ENCODE measurements at places on chromosomes 3 and 15.

DNA sequence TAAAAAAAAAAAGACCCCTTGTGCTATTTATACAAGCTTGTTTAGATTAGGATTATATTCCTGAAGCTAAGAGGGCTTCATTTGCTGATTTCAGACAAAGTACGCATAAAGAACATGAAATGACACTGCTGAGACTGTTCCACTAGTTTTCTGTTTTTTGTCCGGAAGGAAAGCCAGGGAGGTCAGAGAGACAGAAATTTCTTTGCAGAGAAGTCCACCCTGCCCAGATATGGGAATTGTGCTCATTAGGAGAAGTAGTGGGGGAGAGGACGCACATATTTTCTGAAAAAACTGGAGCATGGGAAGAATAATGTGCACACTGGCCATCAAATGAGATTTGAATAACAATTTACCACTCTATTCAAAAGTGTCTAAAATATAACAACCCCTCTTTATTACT is 220.9 kb upstream of the ICE2 start:
- no peak for DNase-seq

- DNase-seq: no peak
Observed at GRCh38 chr3:41681479-41681878, 280.4 kb downstream of the ULK4 start.

DNA sequence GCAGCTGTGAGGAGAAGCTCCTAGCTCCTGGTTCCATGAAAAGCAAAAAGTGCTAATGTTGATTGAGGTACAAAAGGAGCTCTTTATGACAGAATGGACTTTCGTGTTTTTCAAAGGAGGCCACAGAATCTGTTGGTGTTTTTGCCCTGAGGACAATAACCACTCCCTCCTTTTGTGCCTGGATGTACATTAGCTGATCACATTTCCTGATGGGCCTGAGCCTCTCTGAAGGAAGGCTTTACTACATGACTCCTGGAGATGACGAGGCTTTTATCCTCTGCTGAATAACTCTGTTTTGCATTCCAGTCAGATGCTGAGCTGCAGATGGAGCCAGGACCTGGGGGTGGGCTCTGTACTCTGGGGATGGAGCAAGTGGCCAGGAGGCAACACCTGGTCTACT is 301.9 kb downstream of the CACNA2D3 start:
- no peak for DNase-seq

DNA sequence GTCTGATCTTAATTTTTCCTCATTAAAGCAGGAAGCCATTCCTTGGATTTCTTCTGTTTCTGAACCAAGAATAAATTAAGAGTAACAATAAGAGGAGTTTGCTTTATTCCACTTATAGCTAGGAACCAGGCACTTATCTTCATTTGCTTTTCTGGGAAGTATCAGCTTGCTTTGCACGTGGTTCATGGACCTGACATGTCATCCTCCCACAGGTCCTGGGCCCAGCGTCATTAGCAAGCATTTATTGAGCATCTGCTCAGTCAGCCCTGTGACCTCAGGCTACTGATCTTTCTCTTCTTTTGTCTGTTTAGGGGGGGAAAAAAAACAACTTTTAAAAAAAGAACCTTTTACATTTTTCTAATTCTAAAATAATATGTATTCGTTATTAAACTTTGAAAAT is 34.7 kb upstream of the CRTC3 start:
- DNase-seq: no peak

DNA sequence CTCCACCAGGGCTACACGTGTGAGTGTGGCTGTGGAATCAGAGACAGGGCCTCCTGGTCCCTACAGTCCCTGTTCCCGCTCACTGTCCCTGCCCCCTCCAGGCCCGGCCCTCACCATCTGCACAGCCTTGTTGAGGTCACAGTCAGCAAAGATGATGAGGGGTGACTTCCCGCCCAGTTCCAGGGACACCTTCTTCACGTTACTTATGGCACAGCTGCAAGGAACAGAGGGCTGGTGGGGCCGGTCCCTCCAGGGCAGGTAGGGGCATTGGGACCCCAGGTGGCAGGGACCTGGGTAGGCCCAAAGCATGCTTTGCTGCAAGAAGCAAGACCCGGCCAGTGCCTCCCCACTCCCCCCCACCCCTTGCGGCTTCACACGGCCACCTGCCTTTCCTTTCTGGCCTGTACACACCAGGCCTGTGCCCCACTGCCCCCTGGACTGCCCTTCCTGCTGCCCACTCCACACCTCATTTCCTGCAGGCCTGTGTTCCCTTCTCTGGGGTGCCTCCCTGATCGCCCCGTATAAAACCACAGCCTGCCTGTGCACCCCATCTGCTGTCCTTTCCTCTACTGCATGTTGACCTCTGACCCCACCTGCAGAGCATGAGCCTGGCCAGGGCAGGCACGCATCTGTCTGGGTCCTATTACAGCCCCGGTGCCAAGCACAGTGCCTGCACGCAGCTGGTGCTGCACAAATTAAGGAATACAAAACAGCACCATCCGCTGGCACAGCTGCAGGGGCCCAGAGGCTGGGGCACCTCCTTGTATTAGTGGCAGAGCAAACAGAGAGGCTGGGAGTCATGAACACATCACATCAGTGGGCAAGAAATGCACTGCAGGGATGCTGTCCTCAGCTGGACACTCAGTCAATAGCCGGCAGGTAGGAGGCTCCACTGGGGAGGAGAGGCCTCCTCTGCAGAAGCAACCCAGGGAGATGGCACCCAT is 30.8 kb upstream of the SLC41A3 start:
- no peak for DNase-seq

GRCh38 chr3:46020766-46021510 is 6.3 kb downstream of the XCR1 start:
- no peak for DNase-seq
